ENCODE measurements at places on chromosomes 2 and 18.

DNA sequence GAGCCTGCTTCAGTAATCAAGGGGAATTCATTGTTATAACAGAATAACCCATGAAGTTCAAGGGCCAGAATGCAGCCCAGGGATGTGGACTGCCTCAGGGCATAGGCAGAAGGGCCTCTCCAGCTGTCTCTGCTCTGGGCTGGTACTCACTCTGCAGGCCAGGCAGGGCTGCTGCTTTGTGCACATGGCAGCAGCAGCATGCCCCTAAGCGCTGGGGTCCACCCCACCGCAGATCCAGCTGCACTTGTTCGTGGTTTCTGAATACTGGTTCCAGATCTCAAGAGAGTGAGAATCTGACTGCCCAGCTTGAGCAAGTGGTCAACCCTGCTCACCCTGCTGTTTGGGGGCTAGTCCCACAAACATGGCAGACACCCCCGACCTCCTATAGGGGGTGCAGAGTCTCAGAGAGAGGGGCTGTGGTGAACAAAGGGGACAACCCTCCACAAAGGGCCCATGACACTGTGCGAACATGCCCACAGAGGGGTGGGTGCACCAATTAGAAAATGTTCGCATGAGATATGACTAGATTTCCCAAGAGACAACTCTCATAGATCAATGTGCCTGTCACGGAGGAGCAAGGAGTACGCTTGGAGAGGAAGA, 87.3 kb downstream of the ACTR3 start:
- DNase-seq: no peak

DNA sequence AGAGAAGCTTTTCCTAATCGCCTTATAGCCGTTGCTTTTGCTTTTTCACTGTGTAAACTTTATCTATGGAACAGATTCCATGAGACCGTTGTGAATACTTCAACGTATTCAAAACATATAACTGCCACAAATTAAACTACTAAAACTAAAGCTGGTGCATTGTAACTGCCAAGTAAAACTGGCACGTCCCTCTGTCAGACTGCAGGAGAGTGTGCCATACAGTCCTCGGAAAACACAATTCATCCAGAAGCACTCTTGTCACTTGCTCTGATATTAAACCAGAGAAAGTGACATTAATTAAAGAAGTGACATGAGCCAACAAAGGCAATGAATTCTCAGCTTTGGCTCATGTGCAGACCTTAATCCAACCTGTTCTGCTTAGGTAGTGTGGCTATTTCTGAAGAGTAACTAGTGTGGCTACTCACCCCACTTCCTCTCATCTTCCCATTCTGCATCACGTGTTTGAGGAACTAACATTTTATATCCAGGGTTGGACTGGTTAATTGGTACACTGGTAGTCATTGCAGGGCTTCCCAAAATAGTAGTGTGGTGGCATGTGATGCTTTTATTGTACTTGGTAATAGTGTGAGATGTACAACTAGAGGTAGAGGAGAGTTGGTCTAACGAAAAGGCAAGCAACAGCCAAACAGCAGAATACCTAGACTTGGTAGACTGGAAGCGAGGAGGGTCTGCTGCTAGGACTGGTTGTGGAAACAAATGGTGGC, 9.7 kb downstream of the VRK2 start:
- DNase-seq: no peak

DNA sequence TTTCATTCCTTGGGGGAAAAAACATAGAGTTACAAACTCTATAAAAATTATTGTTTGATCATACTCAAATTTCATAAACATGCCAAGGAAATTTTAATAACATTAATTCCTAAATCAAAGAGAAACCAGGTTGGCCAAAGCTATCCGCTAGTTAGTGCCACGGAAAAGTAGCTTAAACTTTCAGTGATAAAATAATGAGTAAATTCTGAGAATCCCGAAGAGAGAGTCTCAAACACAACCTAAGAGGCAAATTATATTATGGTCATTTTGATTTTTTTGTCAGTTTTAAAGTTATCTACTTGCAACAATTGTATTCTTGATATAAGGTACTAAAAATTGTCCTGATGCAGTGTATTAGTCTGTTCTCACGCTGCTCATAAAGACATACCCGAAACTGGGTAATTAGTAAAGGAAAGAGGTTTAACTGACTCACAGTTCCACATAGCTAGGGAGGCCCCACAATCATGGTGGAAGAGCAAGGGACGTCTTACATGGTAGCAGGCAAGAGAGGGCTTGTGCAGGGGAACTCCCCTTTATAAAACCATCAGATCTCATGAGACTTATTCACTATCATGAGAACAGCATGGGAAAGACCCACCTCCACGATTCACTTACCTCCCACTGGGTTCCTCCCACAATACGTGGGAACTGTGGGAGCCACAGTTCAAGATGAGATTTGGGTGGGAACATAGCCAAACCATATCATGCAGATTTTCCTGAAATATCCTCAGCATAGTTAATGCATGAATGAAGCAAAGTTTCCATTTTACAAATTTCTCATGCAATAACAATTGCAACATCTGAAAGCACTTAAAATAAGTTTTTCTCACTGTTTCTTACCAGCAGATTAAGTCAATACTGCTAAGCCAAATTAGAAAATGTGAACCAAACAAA, 205.9 kb upstream of the STK17B start:
- DNase-seq: no peak

- DNase-seq: no peak
These were observed 886.0 kb upstream of the CHAC2 start for GRCh38 chr2:52881606-52882005.

- DNase-seq: no peak
These were observed 11.2 kb upstream of the IKZF2 start for GRCh38 chr2:213162516-213163118.

- DNase-seq: peak; percentile 58
These were observed 413.7 kb upstream of the FAM98A start for GRCh38 chr2:34012715-34013302.

GRCh38 chr2:111121828-111122630, 1.3 kb downstream of the BCL2L11 start:
- DNase-seq: peak; percentile 88

- DNase-seq: no peak
These were observed 121.9 kb downstream of the PAX3 start for GRCh38 chr2:222176890-222177289.

DNA sequence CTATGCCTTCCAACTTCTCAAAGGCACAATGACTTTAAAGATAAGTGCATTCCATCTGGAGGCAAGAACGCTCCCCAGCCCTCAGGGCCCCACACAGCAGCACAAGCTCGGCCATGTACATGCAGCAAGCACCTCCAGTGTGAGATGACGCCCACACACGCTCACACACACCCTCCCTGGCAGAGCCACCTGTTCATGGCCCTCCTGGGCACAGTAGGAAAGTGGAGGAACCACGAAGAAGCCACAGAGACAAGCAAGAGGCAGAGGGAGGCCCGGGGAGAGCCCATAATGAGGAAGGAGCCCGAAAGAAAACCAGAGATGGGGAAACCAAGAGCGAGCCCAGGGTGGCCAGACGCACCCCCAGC, 21.7 kb downstream of the BIN1 start:
- DNase-seq: no peak

GRCh38 chr18:74498712-74499627, 2.8 kb downstream of the CNDP2 start:
- DNase-seq: no peak

- no peak for DNase-seq
These were observed 565.2 kb downstream of the NRXN1 start for GRCh38 chr2:50466685-50467084.

- DNase-seq: no peak
These were observed 320.1 kb downstream of the LRRTM1 start for GRCh38 chr2:79984476-79984875.

DNA sequence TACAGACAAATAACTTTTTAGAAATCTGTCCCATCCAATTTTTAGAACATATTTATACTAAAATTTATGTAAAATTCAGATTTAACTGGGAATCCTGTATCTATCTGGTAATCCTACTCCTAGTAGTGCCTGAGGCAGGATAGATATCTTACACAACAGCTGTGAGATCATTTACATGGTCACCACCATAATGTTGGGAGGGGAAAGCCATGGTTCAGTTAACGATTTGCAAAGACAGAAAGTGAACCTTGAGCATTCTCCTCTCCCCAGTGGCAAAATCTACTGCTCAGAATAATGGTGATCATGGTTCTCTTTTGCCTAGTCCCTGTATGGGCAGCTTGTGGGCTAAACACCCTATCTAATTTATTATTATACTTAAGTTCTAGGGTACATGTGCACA, 7.7 kb upstream of the TMEM247 start:
- DNase-seq: no peak

DNA sequence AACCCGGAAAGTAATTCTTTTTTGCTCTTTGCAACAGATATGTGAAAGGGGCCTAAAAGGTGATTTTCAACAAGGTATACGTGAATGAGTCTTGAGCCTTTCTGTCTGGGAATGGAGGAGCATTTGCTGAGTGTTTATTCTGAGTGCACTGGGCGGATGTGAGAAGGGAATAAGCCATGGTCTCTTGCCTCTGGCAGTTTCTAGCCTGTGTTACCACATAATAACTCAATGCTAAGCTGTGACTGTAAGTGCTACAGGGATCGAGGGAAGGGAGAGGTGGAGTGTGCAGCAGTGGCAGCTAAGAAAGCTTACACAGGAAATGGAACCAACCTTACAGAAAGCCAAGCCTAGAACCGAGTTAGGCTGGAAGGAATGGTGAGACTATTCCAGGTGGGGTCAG, 444.3 kb downstream of the SLC4A3 start:
- DNase-seq: no peak

GRCh38 chr2:74587664-74588277, 33.3 kb downstream of the DOK1 start:
- peak; percentile 48 for DNase-seq

DNA sequence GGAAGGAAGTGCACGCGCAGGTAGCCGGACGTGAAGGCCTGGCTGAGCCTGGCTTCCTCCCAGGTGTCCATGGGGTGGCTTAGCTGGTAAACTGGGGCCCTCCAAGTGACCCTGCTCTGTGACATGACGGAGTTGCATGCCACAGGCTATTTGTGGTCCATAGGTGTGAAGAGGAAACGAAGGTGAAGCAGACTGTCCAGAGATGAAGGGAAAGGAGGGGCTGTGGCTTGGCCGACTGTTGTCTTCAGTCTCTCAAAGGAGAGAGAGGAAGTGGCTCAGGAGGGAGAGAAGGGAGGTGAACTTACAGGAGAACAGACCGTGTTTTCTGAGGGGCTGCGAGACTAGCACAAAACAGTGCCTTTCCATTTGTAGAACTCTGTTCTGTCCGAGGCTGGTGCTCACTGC, 19.3 kb downstream of the INPP5D start:
- DNase-seq: no peak

GRCh38 chr2:147204102-147204501, 640.7 kb upstream of the ACVR2A start:
- DNase-seq: no peak

DNA sequence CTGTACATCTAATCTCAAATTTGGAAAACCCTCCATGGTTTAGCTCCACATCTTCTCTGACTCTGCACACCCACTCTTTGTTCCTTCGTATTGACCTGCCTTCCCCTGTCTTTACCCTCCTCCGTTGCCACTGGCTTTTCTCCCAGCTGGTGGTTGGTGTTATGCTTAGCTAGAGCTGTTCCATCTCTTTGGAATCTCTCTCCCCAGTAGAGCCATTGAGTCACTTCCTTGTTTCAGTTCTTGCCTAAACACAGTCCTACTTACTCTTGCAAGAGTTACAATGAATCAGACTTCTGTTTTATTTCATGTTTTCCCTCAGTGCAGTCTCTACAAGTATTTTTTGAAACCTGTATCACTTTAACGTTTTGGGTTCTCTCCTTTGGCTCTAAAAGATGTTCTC, 263.9 kb downstream of the LTBP1 start:
- DNase-seq: no peak

DNA sequence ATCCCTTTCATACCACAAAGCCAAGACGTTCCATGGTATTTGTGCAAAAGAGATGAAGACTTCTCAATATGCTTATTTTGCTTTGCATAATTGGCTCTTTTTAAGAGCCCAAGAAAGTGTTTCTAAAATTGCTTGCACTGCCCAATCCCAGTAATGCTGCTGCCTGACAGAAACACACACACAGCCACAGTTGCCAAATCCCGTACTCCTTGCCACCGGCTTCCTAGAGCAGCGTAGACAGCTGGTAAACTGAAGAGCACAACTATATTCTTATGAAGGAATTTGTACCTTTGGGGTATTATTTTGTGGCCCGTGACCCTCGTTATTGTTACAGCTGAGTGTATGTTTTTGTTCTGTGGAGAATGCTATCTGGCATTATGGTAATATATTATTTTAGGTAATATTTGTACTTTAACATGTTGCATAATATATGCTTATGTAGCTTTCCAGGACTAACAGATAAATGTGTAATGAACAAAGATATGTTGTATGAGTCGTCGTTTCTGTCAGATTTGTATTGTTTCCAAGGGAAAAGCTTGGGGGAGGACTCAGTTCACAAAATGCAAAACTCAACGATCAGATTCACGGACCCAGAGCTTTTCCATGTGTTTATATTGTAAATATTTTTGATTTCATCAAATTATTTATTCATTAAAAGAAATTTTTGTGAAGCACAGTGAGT, 202.9 kb upstream of the RAB12 start:
- no peak for DNase-seq

GRCh38 chr2:142536492-142536891, 341.0 kb upstream of the KYNU start:
- no peak for DNase-seq

DNA sequence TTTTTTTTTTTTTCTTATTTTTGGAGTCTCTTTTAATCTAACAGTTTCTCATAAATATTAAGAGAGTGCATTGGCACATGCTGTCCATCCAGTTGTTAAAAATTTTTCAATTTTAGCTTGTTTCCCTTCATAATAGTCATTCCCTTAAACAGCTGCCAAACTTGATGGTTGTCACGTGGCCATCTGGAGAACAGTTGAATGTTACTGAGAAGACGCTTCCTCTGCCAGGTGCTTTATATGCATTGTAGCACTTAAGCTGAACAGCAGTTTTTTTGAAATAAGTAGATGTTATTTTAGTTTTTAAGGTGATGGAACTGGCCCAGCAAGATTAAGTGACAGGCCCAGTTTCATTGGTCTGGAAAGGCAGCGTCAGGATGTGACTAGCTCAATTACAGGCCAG, 3.3 kb downstream of the SMARCAL1 start:
- DNase-seq: no peak

DNA sequence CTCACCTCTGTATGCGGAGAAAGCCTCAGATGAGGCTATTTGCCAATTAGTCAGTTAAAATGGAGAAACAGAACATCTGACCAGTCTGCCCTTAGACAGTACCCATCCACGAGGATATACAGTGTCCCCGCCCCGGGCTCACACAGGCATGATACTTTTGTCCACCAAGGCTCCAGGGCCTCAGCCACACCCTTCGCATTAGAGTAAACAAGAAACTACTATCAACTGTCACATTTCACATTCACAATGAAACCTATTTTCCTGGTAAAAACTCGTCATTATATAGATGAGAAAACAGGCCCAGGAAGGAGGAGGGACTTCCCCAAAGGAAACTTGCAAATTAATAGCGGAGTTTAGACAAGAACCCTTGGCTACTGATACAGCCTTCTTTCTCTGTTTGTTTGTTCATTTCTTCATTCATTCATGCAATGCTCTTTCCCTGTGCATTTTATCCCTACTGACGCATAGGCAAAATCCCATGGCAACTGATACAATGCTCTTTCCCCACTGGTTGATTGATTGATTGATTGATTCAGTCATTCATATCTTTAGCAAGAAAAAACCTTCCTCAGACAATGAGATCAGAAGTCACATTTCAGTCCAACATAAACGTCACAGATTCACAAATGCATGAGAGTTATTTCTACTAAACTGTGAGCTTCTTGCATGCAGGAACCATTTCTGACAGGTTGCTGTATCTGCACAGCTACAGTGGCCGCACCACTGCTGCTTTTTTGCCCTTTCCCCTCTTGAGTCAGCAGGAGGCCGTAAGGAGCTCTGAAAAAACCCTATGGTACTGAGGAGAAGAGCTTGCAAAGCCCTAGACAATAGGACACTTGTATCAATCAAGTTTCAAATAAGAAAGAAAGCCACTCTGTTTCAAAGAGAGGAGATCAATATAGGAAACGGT, 777.1 kb downstream of the RNF144A start:
- no peak for DNase-seq

Measured in progenitor cell of endocrine pancreas (in vitro differentiated cells).